ENCODE measurements at places on chromosomes 7 and 10.

- no peak for ATAC-seq
These were observed 69.5 kb downstream of the ZNF800 start for GRCh38 chr7:127322832-127323493.

GRCh38 chr7:105673367-105674084, 92.2 kb upstream of the EFCAB10 start:
- no peak for ATAC-seq

DNA sequence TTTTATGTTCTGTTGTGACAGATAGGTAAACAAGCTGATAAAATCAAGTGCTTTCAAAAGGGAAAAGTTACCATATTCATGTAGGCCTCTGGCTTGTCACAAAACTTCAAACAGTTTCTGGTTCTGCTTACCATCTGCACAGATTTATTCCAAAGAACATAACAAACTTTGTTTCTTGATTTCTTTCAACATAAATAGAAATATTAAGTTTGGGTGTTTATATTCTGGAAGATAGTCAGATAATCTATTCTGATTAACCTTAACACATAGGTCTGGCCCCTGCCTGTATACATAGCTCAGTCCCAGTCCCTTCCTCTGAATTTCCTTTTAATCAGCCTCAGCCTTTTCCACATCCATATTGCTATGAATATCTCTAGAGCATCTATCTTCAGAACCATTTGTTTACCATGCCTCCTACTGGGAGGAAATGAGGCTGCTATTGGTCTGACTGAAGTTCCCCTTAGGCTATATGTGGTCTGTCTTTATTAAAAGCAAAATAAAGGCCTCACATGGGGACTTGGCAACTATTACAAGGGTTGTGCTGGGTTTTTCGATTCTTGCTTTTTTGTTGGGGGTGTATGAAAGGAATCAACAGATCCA, 319.0 kb downstream of the HPSE2 start:
- no peak for ATAC-seq

- ATAC-seq: no peak
These were observed 2.1 kb upstream of the COX19 start for GRCh38 chr7:977326-978048.
